Cardiac ventricle fibroblast (primary cell): ENCODE measurements at places on chromosomes 1 and 21. TPM values are rescaled to one million over a fixed set of nuclear protein-coding genes. Genes with fewer than 3 reads are reported as not detected.

The TTC13 gene
- 3.2 and 6.5 TPM in 2 replicates for total RNA-seq

The LRRC71 gene
- total RNA-seq = not detected in 2 replicates

The DNALI1 gene
- total RNA-seq = 3.6 and 4.5 TPM in 2 replicates

The LUZP1 gene
- total RNA-seq = 18.7 and 19.8 TPM in 2 replicates

The KCNJ10 gene
- total RNA-seq = not detected in 2 replicates

The RXFP4 gene
- total RNA-seq = not detected in 2 replicates

The GPR37L1 gene
- not detected in 2 replicates for total RNA-seq

The CD53 gene
- not detected in 2 replicates for total RNA-seq

The APH1A gene
- total RNA-seq = 56.1 and 65.0 TPM in 2 replicates

The PCP4 gene
- total RNA-seq = not detected in 2 replicates

The ACTL8 gene
- total RNA-seq = not detected in 2 replicates

The CSF1 gene
- 261 and 268 TPM in 2 replicates for total RNA-seq

The CLCNKB gene
- not detected in 2 replicates for total RNA-seq

The TCHHL1 gene
- not detected in 2 replicates for total RNA-seq

The TMEM269 gene
- total RNA-seq = not detected in 2 replicates

The USP1 gene
- total RNA-seq = 10.0 and 13.0 TPM in 2 replicates

The BSND gene
- not detected in 2 replicates for total RNA-seq

The ZMYND12 gene
- 1.2 and 1.6 TPM in 2 replicates for total RNA-seq

The LCE1E gene
- not detected in 2 replicates for total RNA-seq

The AVPR1B gene
- not detected in 2 replicates for total RNA-seq

The DMRTA2 gene
- total RNA-seq = not detected in 2 replicates

The OR2T12 gene
- not detected in 2 replicates for total RNA-seq

The ATAD3C gene
- not detected in 2 replicates for total RNA-seq

The OR10J1 gene
- total RNA-seq = not detected in 2 replicates

The YOD1 gene
- total RNA-seq = 3.4 and 4.4 TPM in 2 replicates

The PADI2 gene
- not detected in 2 replicates for total RNA-seq

The CTH gene
- total RNA-seq = 6.6 and 8.5 TPM in 2 replicates

The VCAM1 gene
- 15.0 and 18.8 TPM in 2 replicates for total RNA-seq

The OR2T4 gene
- total RNA-seq = not detected in 2 replicates

The IVL gene
- total RNA-seq = not detected in 2 replicates

The PRAMEF5 gene
- not detected in 2 replicates for total RNA-seq

The NKAIN1 gene
- total RNA-seq = 0.50 and 1.1 TPM in 2 replicates

The ADCY10 gene
- total RNA-seq = 0.06 TPM in 1 of 2 replicates, not detected in the other

The LCE6A gene
- total RNA-seq = not detected in 2 replicates

The CCDC24 gene
- total RNA-seq = 3.4 and 4.7 TPM in 2 replicates

The CNTN2 gene
- not detected in 2 replicates for total RNA-seq

The GCSAML gene
- total RNA-seq = not detected in 2 replicates

The MAP10 gene
- 0.49 and 1.4 TPM in 2 replicates for total RNA-seq

The SLC1A7 gene
- total RNA-seq = 0.12 and 0.34 TPM in 2 replicates

The PTPN7 gene
- total RNA-seq = not detected in 2 replicates

The MSH4 gene
- 0.12 TPM in 1 of 2 replicates, not detected in the other for total RNA-seq

The RUNX3 gene
- total RNA-seq = not detected in 2 replicates

The PAPPA2 gene
- total RNA-seq = 0.31 and 0.54 TPM in 2 replicates
